ENCODE measurements at places on chromosomes 6 and 20.

GRCh38 chr20:35541118-35541782 is 628 bp upstream of the ERGIC3 start:
- DNase-seq = no peak

DNA sequence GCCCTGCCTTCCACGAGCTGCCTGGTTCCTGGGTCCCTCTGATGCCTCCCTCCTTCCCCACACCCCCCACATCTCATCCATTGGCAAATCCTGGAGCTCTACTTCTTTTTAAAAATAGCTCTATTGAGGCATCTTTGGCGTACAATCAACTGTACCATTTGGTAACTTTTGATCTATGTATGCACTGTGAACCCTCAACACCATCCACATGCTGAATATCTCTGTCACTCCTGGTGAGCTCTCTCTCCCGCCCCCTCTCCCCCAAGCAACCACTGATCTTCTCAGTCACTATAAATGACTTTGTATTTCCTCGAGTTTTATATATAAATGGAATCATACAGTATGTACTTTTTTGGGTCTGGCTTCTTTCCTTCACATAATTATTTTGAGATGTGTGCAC is 22.4 kb upstream of the PMEPA1 start:
- DNase-seq = no peak

DNA sequence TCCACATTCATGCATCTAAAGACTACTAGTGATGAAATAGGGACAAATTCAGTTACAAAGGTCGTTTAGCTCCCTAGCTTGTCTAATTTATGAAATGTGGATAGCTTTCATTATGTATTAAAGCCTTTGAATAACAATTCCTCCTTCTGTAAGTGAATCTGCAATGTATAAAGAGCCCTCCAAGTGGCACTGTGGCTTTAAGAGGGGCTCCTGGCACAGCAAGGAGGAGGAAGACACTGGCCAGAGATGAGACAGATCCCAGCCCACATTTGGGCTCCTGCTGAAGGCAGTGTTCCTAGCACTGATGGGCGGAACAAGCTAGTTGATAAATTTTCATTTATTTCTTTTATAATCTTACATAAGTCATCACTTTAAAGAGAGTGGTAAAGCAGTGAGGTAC is 17.6 kb upstream of the FUCA2 start:
- DNase-seq = no peak

DNA sequence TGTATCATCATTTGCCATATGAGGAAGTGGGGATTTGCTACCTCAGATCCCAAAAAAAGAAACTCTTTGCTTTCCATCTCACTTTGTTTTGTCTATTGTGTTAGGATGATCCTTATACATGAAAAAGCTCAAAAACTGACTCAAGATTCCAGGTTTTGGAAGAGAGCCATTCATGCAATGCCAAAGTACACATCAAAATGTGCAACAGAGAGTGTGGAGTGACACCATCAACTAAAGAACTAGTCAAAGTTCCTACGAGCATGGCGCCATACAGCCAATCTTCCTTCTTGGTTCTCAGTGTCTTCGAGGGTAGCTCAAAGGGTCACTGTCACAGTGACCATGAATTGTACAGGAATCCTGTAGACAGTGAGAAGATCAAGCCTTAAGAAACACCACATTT is 255.8 kb upstream of the SASH1 start:
- DNase-seq = no peak

DNA sequence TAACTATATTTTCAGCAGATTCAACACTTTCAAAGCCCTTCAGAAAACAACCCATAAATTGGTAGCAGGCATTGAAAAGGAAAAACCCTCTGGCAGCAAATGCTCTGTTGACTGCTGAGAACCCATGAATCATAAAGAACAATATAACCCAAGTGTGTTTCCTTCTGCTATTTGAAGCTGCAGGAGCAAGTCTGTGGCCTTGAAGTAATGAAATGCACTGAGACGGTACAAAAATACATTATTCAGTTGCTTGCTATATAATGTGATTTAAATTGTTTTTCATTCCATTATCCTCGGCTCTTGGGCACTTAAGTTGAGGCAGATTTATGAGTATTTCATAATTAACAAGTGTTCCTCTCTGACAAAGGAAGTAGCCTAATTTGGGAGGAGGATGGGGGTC is 40.6 kb upstream of the SAMD5 start:
- no peak for DNase-seq

GRCh38 chr6:49739423-49739822 is 4.8 kb downstream of the CRISP3 start:
- DNase-seq = peak; percentile 51

DNA sequence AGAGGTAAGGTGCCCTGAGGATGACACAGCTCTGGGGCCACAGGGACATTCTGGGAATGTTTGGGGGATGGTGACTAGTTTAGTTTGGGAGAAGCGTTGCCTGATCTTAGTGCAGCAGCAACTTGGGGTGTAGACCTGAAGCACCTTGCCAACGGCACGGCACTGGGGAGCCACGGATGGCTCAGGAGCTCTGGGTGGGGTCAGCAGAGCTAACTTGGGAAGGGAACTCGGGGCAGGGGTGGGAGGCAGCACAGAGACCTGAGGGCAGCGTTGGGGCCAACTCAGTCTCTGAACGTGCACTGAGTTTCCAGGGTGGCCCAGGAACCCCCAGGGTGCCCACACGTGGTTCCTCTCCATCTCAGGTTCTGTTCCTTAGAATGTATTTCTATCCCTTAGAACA is 14.9 kb downstream of the THBS2 start:
- no peak for DNase-seq

- no peak for DNase-seq
Measured at GRCh38 chr6:127107916-127108315, 10.6 kb upstream of the RSPO3 start.

GRCh38 chr20:50237349-50237748 is 46.7 kb downstream of the CEBPB start:
- no peak for DNase-seq

GRCh38 chr6:161721511-161721910 is 447.6 kb upstream of the AGPAT4 start:
- DNase-seq = no peak

DNA sequence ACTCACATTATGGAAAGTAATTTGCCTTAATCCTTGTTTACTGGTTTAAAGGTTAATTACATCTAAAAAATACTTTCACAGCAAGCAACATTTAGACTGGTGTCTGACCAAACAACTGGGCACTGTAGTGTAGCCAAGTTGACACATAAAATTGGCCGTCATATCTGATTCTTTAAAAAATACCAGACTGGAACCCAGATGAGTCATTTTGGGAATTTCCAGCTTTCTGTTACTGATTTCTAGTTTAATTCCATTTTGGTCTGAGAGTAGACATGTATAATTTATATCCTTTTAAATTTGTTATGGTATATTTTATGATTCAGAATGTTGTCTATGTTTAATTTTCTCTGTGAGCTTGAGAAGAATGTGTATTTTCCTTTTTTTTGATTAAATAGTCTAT is 44.1 kb downstream of the SCP2D1 start:
- no peak for DNase-seq

DNA sequence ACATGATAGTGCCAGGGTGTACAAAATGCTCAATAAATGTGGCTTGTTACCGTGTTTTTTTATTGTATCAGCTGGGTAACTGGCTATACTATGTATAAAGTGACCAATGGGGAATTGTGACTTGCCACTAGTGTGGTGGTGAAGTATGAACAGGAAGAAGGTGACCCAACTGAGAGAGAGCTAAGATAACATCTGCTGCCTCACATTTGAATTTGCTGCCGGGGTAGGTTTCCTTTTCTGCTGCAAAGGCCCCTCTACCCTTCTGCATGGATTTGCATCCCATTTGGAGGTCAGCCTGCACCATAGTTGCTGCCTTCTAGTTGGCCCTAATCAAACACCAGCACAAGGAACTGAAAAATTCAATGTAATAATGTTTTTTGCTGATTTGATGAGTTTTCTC is 24.1 kb downstream of the IL17A start:
- DNase-seq = no peak

DNA sequence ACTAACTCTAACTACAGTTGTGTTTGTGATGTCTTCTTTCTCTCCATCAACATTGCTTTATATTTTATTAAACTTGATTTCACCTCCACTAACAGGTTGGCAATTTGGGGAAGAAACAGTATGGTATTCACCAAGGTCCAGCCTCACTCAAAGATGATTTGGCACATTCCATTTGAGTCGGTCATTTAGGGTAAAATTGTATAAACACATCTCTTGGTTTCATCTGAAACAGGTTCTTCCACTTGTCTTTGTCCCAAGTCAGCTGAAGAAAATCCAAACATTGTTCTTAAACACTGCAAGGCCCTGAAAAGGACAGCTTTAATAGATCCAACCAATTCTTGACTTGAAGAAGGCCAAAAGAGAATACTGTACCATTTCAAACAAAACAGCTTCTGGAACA is 104.9 kb upstream of the NT5E start:
- no peak for DNase-seq

GRCh38 chr6:63760199-63760598 is 124.6 kb downstream of the PHF3 start:
- no peak for DNase-seq

DNA sequence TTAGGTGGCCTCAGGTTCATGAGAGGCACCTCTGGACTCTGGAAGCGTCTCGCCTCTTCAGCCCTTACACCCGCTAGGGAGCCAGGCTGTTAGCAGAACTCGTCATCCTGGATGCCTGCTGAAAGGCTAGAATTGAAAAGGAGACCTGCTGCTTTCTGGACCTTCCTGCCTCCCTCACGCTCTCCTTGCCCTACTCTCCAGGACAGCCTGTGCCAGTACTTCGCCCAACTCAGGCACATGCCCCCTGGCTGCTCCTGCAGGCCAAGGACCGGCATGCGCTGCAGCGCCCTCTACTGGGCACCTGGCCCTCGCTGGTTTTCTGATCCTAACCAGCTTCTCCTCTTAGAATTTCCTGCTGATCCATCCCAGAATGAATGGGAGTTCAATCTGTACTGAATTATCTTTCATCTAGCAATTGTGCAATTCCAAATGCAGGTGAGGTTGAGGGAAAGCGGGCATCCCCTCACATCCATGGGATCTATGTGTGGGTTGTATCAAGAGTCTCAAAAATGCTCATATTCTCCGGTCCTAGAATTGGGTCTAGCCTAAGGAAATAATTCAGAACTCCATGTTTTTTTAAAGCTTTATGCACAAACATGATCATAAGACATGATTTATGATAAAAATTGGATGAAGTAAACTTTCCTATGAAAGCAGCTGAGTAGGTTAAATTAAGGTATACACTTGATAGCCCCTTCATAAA is 78.0 kb downstream of the PTPN1 start:
- peak; percentile 43 for DNase-seq

DNA sequence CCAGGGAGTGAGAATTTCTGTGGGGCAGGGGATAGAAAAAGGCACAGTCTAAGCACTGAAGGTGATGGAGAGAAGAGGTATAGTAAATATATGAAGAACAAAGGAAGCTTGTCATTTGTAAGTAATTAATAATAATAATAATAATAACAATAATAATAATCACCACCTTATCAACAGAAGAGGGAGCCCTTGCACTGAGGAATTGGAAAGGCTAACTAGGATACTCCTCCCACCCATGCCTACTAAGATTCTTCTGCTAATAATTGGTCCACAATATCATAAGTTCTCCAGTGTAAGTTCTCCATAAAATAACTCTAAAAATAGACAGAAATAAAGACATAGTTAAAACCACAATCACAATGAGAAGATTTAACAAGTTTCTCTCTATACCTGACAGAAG is 912 bp upstream of the OR12D3 start:
- DNase-seq = no peak

GRCh38 chr6:130670142-130670541 is 157.1 kb upstream of the SMLR1 start:
- DNase-seq = no peak

- no peak for DNase-seq
Measured at GRCh38 chr20:35295058-35295457, 2.8 kb upstream of the FAM83C start.

DNA sequence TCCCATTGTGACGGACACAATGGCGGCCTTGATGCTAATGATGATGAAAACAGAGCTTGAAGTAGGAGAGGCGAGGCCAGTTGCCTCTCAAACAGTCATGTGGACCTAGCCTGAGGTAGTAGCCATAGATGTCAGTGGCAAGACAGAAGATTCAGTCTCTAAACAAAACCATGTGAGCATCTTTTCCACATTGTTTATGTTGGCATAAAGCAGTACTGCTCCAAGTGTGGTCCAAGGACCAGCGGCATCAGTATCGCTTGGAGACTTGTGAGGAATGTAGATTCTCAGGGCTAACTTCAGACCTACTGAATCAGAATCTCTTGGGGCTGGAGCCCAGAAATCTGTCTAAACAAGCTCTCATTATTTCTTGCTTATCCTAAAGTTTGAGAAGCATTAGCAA is 312.8 kb upstream of the JAG1 start:
- DNase-seq = no peak

GRCh38 chr6:11374036-11375010 is 141.9 kb upstream of the NEDD9 start:
- DNase-seq = no peak

GRCh38 chr6:124073021-124073420 is 269.4 kb downstream of the NKAIN2 start:
- no peak for DNase-seq

GRCh38 chr6:134521116-134521501 is 203.2 kb upstream of the SGK1 start:
- no peak for DNase-seq

DNA sequence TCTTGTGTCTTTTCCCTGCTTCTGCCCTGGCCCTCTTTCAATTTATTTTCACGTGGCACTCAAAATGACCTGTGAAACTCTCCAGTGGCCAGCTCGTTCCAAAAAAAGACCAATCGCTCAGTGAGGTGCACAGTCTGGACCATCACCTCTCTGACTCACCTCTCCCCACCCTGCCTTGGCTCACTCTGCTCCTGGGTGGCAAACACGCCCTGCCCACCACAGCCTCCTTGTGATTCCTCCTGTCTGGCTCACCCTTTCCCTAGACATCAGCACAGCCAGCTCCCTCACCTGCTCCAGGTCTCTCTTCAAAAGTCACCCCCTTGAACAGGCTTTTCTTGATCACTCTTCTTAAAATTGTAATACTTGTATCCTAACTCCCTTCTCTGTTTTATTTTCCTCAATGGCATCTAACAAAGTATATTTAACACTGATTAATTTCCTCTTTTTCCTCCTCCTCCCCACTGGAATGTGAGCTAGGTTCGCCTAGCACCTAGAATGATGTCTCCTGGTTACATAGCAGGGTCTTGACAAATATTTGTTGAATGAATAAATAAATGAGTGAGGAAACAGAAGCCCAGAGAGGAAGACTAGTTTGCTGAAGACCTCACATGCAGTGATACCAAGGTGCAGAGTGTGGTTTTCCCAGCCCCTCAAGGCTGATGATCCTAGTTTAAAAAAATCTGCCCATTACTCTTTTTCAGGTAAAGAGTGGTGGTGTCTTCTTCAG is 109.0 kb downstream of the GJA10 start:
- no peak for DNase-seq

GRCh38 chr6:135062735-135063134 is 8.1 kb upstream of the HBS1L start:
- DNase-seq = no peak

- DNase-seq = no peak
Measured at GRCh38 chr6:54366667-54367327, 58.6 kb downstream of the TINAG start.

- no peak for DNase-seq
Measured at GRCh38 chr20:62678553-62678952, 30.1 kb upstream of the NTSR1 start.
